ENCODE measurements at places on chromosomes 2 and 18.

GRCh38 chr18:37529863-37530262 lies 35.7 kb downstream of the CELF4 start:
- DNase-seq, result no peak

DNA sequence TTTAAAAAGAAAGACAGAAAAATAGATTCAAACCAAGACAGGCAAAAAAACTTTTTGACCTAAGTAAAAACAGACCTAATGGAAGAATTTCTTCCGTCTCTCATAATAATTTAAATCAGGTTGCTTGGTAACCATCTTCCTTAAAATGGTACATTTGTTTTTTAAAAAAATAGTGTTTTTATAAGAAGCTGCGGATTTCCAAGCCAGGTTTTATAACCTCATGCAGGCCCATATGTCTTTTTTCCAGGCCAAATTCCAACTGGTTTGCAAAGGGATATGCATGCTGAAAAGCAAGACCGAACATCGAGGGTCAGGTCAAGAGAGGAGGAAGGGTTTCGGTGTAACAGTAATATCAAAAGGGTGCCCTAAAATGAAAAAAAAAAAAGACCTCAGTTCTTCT lies 172.9 kb downstream of the MAIP1 start:
- no peak for DNase-seq

DNA sequence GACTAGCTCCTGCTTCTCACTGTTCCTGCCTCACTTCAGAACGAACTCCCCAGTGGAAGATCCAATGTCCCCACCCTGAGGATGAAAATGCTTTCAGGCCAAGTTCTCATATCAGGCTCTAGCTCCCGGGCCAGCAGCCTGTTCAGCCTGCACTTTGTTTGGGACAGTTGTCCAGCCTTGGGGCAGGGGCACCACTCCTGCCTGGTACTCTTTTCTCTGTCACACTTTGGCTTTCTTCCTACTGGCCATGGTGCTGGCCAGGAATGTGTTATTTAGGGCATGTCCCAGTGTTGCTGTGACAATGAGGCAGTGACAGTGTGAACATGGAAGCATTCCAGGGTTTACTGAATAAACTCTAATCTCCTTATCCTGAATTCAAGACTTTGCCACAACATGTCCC lies 154.1 kb downstream of the GALNT14 start:
- no peak for DNase-seq

GRCh38 chr2:75632813-75633212 lies 13.8 kb upstream of the MRPL19 start:
- DNase-seq, result no peak

DNA sequence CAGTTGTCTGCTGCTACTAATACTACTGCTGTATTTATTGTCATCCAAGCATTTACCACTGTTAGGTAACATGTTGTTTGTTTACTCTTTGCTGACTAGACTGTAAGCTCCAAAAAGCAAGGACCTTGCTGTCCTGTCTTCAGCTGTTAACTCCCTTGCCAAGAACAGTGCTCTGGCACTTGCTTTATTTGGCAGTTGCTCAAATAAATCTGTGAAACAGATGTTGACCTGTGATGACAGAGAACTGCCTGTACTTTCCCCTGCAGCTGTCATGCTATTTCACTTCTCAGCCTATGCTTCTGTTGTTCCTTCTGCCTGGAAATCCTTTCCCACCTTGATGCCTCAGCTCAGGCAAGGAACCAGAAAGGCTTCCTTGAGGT lies 181.2 kb downstream of the ATAD2B start:
- DNase-seq, result no peak

- DNase-seq, result no peak
Observed at GRCh38 chr18:3998698-3999333, 456.3 kb downstream of the DLGAP1 start.

DNA sequence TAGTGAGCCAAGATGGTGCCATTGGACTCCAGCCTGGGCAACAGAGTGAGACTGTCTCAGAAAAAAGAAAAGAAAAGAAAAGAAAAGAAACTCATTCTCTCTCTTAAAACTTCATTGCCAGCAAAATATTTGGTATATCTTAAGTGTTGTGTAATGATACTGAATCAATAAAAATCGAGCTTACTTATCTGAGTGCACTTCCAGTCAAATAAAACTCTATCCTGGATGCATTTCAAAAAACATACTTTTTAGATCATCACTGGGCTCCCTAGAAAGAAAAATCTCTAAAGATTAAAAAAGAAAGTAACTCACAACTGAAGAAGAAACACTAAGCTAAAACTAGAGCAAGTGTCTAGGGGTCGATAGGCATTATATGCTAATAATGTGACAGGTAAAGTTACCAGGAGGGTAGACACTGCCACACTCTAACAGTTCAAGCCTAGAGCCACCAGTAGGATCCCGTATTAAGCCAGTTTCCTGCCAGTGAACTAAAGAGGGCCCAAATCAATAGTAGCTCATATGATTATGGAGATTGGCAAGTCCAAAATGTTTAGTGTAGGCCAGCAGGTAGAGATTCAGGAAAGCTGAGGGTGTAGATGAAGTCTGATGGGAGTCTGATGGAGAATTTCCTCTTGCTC lies 242.1 kb upstream of the CYRIA start:
- no peak for DNase-seq

- no peak for DNase-seq
Observed at GRCh38 chr2:46701152-46701551, 214.5 kb downstream of the MCFD2 start.

GRCh38 chr2:46983065-46983801 lies 67.6 kb upstream of the MCFD2 start:
- DNase-seq, result no peak

DNA sequence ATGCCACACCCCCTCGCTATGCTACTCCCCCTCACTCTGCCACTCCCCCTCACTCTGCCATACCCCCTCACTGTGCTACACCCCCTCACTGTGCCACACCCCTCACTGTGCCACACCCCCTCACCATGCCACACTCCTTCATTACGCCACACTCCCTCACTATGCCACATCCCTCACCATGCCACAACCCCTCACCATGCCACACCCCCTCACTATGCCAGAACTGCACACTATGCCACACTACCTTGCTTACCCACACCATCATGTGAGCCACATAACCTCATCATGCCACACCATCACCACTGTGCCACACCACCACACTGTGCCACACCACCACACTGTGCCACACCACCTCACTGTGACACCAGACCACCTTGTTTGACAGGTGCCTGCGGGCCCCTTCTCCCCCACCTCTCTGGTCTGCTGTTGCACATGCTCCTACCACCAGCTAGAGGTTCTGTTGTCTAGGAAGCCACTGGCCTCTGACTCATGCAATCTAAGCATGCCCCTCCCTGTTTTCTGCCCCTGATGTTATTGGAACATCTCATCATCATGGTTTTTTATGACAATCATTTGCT lies 22.0 kb downstream of the MARCHF4 start:
- DNase-seq, result no peak

- DNase-seq, result no peak
Observed at GRCh38 chr2:231621051-231621879, 28.6 kb downstream of the TEX44 start.

GRCh38 chr2:229443141-229443540 lies 172.1 kb upstream of the PID1 start:
- no peak for DNase-seq

DNA sequence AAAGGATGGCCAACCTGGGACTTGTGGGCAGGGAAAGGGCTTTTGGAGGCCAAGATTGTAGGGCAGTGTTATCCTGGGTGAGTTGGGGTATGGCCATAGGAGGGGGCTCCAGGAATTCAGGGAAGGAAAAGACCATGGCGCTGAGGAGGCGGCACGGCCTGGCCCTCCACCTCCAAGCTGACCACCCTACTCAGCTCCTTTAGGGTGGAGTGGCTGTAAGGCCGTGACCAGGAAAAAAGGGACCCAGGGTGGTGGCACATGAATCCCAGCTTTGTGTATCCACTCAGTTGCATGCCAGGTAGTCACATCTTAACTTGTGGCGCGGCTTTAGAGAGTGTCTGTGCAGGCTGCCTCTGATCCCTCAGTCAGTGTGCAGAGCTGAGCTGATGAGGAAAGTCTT lies 168.1 kb downstream of the AGAP1 start:
- DNase-seq, result no peak

DNA sequence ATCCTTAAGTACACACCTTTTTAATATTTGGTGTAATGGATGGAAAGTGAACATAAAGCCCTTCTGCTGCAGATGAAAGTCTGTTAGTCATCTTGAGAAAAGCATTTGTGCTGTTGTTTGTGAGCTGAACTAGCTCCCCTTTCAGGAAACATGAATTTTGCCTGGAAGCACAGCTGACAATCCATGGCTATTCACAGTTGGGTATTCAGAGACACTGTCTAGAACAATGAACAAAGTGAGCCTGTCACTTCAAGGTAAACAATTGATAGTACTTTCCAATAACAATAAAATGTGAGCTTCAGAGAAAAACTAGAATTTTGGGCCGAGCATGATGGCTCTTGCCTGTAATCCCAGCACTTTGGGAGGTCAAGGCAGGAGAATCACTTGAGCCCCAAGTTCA lies 6.8 kb upstream of the EFHD1 start:
- no peak for DNase-seq

GRCh38 chr2:240292035-240292574 lies 143.4 kb upstream of the GPC1 start:
- no peak for DNase-seq

DNA sequence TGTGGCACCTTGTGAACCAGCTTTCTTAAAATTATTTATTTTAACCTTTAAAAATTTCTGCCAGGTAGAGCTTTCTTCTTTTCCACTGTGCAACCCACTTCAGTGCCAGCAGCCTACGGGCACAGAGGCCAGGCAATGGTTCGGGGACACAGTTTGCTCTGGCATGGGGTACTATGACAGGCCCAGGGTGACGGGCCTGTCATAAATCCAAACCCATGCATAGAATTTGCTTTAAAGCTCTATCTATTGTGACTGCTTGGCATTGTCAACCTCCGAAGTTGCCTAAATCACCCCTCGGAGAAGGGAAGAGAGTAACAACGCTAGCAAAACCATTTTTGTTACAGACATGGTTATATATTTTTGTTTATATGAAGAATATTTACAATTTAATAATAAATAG lies 1.5 kb downstream of the ODC1 start:
- DNase-seq, result no peak

DNA sequence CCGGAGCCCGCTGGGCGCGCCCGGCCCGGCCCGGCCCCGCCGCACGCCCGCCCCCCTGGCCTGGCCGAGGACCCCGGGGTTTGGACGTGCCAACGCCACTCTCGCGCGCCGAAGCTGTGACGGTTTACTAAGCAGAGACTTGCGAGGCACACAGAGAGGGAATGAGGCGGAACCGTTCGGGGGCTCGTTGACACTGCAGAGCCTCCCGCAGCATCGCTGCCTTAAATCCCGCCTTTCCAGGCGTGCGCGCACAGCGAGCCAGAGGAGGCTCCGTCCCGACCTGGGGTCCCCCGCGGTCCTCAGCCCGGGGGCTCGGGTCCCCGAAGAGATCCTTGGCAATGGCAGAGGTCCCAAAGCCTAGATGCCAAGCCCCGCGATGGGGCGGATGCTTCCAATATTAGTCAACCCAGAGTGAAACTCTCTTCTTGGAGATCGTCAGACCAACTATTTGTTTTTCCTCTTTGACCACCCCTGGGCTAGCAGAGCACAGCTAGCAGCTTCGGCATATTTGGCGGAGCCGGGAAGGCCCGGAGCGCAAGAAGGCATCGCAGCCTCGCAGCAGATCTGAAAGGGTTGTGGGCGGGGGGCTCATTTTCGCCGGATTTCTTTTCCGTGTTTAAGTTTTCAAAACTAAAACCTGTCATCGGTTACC lies at the start of gene ZNF385B:
Gene ZNF385B, minus strand, starts transcription at position 197 of the 652 bp plus-strand sequence.
- DNase-seq, result no peak

GRCh38 chr2:9037166-9037565 lies 33.7 kb upstream of the MBOAT2 start:
- no peak for DNase-seq

- no peak for DNase-seq
Observed at GRCh38 chr2:48912110-48912509, 156.6 kb upstream of the LHCGR start.

GRCh38 chr2:196372276-196372809 lies 201.0 kb upstream of the STK17B start:
- no peak for DNase-seq

- DNase-seq, result no peak
Observed at GRCh38 chr2:240377366-240377765, 58.1 kb upstream of the GPC1 start.

DNA sequence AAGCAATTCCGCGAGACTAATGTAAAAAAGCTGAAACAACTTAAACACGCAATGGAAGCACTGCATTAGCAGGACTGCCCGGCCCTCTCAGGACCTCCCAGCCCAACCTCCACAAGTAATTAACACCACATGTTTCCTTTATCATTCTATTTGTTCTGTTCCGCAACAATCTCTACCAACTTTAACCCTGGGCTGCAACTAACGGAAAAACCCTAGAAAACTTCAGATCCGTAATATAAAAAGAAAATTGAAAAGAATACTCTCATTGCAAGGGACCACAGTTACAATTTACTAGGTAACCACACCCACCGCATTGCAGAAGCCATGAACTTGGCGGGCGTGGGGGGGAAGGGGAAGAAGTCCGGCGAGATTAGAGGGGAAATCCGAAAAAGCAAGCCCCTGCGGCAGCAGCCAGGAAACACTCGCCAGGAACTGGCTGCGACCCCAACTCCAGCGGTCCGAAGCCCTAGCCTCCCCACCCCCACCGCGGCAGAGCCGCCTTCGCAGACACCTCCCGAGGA lies 1.2 kb downstream of the EPB41L3 start:
- DNase-seq, result no peak

- no peak for DNase-seq
Observed at GRCh38 chr2:10305715-10306114, 3.0 kb downstream of the HPCAL1 start.

DNA sequence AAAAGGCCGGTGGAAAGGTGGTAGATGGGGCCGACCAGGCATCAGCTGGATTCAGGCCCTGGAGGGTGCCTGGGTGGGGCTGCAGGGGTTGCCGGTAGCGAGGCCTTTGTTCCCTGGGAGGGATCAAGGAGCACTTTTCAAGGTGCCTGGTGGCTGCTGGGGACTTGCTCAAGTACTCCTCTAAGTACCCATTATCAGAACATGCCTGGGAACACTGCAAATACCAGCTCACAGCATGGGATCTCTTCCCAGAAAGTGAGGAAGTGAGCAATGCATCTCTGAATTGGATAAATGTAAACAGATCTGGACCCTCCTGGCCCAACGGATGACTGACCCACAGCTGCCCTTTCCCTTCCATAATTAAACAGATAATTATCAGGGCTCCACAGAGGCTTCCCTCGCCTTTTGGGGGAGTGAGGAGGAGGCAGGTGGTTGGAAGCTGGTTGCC lies 210.5 kb downstream of the SH3RF3 start:
- DNase-seq, result no peak
